NCI-H446 (cell line): ENCODE measurements at places on chromosomes 2 and 18.

- no peak for DNase-seq
These were observed 11.1 kb upstream of the FAP start for GRCh38 chr2:162254236-162254871.

DNA sequence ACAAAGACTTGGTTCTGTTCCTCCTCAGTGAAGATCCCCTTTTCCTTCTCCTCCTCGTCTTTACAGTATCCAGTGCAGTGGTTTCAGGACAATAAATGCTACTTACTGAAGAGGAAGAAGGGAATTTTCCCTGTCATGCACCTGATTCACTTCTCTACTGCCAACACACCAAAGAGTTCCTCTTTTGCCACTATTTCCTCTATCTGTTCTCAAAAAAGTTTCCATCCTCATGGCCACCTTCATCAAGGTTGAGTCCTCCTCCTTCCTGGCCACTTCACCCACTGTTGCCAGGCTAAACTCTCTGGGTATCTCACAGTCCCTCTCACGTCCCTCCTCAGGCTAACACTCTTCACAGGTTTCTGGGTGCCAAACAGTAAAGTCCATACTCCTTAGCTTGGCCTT, 41.7 kb downstream of the PLEKHM3 start:
- no peak for DNase-seq

DNA sequence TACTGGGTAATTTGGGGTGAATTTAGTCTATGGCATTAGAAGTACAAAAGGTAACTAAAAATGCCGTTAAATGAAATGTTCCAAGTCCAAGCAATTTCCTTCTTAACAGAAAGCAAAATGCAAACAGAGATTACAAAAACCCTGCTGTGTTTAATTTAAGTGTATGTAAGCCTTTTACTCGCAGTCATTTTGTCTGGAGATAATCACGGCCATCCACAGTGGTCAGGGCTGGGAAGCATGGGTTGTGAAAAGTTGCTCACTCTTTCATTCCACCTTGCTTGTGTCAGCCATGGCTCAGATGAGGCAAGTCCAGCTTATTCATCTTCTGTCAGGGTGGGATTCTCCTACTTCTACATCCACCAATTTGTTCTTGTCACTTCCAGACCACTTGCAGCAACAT, 983.6 kb upstream of the ZEB2 start:
- no peak for DNase-seq

DNA sequence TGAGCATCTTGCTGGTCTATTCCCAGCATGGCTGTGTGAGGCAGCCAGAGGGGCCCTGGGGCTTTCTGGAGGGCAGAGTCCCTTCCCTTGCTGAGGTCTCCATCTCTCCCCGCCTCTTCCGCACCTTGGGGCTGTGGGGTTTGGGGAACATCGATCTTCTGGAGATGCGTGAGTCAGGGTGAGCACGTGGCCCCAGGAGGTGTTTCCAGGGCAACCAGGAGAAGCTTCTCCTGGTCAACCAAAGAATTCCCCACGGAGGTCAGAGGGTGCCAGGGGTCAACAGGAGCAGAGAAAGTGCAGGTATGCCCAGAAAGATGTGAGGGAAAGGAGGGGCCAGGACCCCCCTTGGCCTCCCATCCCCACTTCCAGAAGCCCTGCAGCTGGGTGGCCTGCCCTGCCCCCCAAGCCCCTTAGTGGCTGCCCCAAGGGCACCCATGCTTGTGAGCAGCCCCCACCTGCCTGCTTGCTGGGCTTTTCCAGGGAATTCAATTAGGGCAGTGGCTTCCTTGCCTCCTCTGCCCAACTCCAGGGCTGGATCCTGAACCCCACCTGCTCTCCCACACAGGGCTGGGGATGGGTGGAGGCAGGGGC, 2.8 kb upstream of the PROM2 start:
- no peak for DNase-seq

GRCh38 chr2:138507267-138507666, 5.7 kb downstream of the SPOPL start:
- DNase-seq: no peak
